Bronchial epithelial cell (primary cell): ENCODE measurements at places on chromosomes 2 and 18. TPM values are rescaled to one million over a fixed set of nuclear protein-coding genes. Genes with fewer than 3 reads are reported as not detected.

Gene PDE1A
- total RNA-seq: 0.13 and 0.53 TPM in 2 replicates

Gene MRO
- not detected in 2 replicates for total RNA-seq

Gene PDE11A
- total RNA-seq: not detected in 2 replicates

- DNase-seq: no peak
These were observed 173.5 kb downstream of the MREG start for GRCh38 chr2:215839816-215840215.

- no peak for DNase-seq
These were observed 124.2 kb downstream of the NEDD4L start for GRCh38 chr18:58168221-58168620.
